ENCODE measurements at places on chromosomes 5 and 9.

- DNase-seq: no peak
These were observed 122.1 kb upstream of the FBXL17 start for GRCh38 chr5:108503986-108504385.

DNA sequence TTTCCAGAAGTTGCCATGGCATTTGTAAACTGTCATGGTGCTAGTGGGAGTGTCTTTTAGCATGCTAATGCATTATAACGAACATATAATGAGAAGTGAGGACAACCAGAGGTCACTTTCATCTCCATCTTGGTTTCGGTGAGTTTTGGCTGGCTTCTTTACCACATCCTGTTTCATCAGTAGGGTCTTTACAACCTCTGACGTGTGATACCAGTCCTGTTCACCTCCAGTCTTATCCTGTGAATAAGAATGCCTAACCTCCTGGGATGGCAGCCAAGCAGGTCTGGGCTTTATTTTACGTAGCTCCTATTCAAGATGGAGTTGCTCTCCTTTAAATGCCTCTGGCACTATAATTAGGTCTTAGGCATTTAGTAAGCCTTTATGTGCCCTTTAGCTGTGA is 20.4 kb upstream of the RFK start:
- no peak for DNase-seq

GRCh38 chr5:92581249-92581648 is 999.8 kb downstream of the NR2F1-AS1 start:
- no peak for DNase-seq

GRCh38 chr5:54803471-54804011 is 181.9 kb downstream of the ESM1 start:
- DNase-seq: no peak

DNA sequence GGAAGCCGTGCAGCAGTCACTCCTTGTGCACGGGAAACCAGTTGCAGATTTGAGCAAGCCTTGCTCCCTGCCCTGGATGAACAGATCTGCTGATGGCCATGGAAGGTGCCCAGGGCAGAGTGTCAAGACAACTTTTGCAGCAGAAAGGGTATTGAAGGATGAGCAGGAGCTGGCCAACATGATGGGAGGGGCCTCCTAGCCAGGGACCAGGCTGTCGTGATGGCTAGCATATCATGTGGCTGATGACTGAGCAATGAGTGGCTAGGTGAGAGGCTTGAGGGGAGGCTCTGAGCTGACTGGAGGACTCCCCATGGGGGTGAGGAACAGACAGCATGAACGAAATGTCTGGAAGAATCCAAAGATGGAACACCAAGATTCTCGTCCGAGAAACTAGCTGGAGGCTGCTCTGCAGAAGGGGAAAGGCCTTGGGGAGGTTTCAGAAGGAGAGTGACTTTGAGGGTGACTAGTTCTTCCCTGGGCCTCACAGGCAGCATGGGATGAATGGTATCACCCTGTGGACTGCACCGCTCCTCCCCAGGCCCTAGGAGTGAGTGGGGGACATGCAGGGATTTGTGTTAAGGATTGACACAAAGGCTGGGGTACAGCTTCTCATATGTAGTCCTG is 18.5 kb downstream of the PPARGC1B start:
- no peak for DNase-seq

DNA sequence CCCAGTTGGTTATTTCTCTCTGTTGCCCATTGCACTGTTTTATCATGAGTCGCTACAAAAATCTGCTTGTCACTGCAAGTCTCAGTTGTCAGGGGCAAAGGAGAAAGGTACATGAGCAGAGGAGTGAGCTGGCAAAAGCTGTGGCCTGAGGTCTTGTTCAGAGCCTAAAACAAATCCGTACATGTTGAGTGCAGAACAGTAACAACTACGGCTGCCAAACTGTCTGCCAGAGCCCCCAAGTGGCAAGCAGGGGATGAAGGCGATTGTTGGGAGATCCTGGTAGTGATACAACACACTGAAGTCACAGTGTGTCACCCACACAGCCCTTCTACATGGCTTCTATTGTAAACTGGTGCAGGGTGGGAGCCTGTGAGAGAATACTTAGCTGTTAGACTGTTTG is 50.9 kb downstream of the BRINP1 start:
- DNase-seq: no peak

DNA sequence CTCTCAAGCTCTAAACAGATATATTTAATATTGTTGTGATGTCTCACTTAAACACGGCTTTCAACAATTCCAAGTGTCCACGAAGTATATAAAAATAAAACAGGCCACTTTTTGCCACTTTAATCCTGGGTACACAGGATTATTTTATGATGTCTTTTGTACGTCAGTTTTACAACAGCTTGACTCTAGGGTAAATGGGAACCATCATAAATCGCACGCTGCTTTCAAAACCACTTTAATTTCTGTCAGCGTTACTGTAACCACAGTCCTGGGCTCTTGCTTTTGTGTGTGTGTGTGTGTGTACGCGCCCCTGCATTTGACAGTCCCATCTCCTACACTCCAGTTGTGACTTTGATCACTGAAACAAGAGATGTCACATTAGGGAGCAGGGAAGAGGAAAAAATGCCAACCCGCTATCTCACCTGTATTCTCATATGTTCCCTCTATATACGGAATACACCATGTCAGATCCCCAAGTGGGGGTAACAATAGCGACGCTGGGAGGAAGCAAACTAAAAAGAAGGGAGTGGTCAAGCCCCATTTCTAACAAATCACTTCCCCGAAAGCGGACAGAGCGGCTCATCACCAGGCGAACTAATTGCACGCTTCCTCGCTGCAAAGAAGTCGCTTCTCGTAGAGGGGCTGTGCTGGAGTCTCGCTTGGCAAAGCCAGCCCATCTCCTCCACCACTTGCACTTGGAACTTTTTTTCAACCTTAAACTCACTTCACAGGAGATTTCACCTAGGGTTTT is 1.2 kb downstream of the BNC2 start:
- no peak for DNase-seq

- DNase-seq: no peak
These were observed 55.7 kb downstream of the SUSD1 start for GRCh38 chr9:112119225-112120029.

DNA sequence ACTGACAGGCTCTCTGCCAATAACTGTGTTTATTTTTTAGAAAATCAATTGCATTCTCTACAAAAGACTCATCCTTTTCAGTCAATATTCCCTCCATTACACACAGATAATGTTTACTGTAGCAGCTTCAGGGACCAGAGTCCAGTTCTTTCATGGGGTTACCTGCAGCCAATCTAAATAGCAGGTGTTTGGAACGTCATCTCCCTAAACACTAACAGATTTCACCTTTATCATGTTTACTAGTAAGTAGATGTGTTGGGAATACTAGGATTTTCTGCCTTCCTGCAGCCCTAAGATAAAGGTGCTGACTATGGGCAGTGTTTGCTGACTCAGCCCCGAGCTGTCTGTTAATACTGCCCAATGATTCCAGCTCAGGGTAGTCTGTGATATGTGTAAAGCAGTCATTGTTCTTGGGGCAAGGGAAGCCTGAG is 447.0 kb downstream of the KIF4B start:
- DNase-seq: no peak

DNA sequence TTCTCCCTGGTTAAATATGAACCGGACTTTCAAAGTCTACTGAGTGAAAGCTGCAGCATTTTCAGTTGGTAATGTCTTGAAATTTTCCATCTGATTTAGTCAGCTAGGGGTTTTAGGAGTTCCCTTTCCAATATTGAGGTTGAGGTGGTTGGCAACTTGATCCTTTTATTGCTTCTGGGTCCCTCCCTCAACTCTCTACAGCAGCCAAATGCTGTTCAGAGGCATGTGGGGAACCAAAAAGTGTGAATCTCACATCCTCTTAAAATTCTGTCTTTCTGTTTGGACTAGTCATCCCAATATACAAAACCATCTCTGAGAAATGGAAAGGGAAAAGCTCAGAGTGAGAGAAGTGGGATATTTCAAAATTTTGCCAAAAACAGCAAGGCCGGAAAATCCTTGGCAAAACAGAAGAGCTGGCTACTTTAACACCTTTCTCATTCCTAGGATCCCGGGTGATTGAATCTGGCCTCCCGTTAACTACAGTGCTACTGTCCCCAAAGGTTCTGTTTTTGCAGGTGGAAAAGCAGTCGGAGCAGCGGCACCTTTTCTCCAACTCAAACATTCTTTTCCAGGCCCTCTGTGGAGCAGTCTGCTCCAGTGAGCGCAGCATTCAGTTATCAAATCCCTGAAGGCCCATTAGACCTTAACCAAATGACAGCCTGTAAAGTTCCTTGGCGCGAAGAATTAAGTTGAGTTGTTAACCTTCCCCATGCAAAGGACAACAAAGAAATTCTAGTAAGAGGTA is 345.9 kb upstream of the NUDT12 start:
- no peak for DNase-seq

GRCh38 chr5:18972177-18972576 is 1015.8 kb downstream of the CDH18 start:
- DNase-seq: no peak

DNA sequence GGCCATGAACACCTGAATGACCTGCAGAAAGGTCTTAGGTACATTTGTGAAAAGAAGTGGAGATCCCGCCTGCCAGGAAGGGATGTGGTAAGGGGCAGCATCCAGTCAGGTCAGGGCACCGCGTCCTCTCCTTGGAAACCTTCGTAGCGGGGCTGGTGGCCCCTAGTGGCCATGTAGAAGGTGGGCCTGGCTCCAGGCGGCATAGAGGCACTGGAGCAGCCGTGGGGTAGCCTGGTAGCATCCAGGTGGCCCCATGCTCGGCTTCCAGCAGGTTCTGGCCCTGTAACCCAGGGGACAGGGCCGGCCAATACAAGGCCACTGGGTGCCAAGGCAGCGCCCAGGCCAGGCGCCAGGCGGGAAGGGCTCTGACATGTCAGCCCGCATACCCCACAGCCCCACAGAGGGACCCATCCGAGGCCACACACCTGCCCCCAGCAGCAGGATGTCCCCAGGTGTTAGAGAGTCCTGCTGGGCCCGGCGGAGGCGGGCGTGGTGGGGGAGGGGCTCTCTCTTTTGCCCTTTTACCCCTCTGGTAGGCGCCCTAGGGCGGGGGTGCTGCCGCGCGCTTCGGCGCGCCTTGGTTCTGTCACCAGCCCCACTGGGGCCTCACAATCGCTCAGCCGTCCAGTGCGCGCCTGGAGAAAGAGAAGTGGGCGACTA is 58.3 kb upstream of the SPATA31E1 start:
- DNase-seq: no peak
